ENCODE measurements at places on chromosomes 7 and 10.

GRCh38 chr7:116810267-116811116 lies 51.9 kb upstream of the CAPZA2 start:
- DNase-seq, result no peak

GRCh38 chr7:50142425-50143017 lies 49.5 kb upstream of the ZPBP start:
- peak; percentile 22 for DNase-seq

DNA sequence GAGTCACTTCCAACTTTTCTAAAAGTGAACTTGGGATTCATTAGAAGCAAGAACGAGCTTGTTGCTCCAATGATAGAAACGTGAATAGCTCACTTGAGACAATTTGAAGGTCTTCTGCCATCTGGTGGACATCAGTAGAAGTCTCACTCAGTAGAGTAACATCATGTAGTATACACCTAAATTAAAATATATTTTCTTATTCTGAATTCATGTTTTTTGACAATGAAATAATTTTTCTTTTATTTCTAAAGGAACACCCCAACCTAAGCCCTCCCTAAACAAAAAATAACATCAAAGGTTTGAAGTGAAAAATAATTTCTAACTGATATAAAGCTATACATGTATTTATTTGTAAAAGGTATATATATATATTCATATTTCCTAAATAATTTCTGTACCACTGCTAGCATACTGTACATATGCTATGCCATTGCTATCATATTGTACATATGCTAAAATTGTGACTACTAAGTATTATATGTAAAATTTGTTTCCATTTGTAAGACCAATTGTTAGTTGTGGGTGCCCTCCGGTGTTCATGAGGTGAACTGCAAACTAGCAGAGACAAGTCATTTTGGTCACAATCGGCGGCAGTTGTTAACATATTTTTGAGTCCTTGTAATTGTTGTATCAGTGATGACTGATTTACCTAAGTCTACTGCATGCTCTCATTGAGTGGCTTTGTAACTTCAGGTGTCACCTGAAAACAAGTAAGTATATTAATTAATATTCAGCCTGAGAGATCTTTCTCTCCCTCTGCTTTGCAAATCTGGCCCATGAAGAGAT lies 121.9 kb downstream of the PTPRZ1 start:
- peak; percentile 86 for DNase-seq

DNA sequence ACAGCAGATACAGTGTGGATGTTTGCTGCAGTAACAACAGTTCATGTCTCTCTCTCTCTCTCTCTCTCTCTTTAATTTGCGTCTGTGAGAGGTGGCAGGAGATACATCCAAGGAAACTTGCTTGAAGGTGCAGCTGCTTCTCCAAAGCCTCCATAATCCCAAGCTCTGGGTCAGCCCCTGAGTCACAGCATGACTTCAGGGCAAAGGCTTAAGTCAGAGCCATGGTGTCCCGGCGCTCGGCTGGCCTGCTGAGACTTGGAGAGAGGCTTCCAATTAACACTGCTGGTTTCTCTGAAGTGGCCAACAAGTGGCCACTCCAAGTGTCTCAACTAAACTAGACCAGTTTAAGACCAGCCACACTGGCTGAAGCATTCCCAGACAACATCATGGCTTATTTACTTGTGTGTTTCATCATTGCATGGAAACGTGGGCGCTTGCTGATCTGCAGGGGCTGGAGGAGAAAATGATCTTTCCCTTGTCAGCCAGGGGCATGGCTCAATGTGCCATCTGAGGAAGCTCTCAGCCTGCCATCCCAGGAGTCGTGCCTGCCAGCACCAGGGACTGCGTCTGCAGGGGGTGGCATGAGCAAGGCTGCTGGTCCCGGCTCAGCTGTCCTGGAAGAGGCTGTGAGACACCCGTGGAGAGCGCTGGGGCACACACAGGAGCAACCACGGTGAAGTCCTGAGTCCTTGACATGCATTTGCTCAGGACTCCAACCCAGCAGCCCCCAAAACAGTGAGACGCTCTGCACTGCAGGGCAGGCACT lies 254.2 kb downstream of the COBL start:
- DNase-seq, result no peak

DNA sequence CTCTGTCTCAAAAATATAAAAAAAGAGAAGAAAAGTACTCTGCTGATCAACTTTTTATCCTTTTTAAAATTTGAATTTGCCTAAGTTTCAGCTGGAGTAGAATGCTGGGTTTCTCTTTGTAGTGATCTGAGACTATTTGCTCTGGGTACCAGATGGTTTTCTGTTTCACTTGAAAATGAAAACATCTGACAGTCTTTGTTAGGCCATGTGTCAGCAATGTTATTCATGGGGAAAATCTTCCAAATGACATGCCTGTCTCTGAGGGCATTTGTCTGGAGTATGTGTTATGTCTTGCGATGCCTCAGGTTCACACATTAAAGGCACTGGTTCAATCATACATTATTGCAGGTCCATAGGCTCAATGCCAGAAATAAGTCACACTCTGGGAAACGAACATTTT lies 175.3 kb upstream of the TMEM229A start:
- DNase-seq, result no peak

DNA sequence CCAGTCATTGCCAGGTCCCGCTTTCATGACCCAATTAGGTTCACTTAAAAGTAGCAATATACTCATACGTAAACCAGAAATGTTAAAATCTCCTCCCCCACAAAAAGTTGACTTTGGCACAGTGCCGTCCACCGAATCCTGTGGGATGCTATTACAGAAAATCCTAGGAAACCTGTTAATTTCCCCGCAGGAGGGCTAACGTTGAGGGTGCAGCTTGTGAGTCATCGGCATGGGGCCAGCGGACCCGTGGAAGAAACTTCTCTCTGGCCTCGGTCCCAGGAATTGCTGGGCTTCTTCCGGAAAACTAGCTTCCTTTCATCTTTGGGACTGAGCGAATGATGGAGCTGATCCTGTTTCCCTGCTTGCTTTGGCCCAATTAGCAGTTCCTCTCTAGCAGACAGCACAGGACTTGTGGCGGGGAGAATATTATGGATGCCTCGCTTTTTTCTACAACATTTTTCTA lies 13.5 kb downstream of the CRYGN start:
- DNase-seq, result no peak

DNA sequence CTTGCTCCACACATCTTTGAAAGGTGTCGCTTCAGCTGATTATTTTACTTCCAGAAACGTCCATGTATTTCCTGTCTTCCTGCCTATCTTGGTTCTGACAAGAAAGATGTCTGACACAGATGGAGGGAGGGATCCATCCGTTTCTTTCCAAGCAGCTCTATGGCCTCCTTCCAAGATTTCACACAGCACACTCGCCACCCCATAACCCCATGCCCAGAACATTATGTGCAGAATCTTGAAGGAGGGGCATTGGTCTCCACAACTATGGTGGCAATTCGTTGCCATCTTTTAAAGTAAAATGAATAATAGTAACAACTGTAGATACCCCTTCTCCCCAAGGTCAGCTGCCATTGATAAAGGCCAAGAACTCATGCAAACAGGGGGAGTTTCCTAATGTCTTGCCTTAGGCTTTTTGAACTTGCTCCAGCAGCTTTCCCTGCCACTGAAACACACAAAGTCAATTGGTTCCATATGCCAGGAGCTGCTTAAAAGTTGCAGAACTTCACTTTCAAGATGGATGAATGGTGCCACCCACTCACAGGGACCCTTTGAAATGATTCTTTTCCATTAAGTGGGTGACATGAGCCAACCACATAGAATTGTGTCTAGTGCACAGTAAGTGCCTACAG lies 60.0 kb downstream of the VSTM4 start:
- no peak for DNase-seq

- no peak for DNase-seq
Observed at GRCh38 chr7:132226046-132226956, 350.0 kb downstream of the PLXNA4 start.

- DNase-seq, result no peak
Observed at GRCh38 chr10:13080643-13081042, 19.3 kb upstream of the OPTN start.

DNA sequence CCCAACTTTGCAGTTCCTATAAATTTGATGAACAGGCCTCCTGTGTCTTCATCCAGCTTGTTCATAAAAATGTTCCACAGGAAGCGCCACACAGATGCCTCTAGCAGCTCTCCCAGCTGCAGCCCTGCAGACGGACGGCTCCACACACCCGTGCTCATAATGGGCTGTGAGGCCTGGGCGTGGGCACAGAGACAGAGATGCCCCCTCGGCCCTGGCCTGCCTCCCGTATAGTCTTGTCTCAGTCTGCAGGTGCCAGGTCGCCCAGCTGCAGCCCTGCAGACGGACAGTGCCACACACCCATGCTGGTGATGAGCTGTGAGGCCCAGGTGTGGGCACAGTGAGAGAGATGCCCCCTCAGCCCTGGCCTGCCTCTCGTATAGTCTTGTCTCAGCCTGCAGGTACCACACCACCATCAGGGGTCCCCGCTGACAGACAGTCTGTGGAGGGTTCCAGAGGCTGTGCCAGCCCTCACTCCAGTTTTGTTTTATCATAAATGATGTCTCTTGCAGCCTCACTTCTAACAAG lies 189.9 kb downstream of the TCERG1L start:
- DNase-seq, result no peak

DNA sequence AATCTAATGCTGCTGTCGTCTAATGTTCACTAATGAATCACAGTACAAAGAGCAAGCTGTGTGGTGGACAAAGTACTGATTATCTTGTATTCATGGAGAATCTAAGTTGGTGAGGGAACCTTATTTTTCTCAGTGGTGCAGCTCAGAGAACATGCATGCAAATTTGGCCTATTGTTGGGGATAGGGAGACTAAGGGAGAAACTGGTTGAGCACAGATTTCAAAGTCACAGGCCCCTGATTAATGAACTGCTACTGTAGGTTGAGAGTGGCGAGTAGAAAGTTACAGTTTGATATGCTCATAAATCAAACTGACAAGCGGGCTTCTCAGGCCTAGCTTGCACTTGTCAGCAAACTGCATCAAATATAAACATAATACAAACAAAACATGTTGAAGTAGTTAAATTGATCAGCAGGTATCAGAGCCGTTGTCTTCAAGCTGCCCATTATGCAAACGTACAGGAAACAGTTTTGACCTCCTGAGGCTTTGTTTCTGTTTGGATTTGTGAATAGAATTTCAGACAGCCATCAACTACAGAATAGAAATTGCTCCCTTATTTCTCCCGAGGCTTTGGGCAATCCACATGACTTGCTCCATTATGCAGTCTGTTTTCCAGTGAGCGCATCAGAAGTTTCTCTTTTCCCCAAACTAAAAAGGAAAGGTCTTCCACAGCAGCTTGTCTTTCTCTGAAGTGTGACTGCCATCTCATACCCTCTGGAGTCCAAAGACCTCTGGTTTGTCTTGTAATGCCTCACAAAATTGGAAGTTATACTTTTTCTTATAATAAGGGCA lies 215.8 kb downstream of the FOXP2 start:
- DNase-seq, result peak; percentile 84

GRCh38 chr7:143850682-143851081 lies 51.3 kb downstream of the TCAF1 start:
- DNase-seq, result no peak

GRCh38 chr7:117137868-117138267 lies 184.6 kb downstream of the ST7 start:
- DNase-seq, result no peak

- no peak for DNase-seq
Observed at GRCh38 chr7:50742401-50742800, 40.3 kb downstream of the GRB10 start.

- DNase-seq, result no peak
Observed at GRCh38 chr7:75734586-75735458, 3.9 kb downstream of the HIP1 start.

DNA sequence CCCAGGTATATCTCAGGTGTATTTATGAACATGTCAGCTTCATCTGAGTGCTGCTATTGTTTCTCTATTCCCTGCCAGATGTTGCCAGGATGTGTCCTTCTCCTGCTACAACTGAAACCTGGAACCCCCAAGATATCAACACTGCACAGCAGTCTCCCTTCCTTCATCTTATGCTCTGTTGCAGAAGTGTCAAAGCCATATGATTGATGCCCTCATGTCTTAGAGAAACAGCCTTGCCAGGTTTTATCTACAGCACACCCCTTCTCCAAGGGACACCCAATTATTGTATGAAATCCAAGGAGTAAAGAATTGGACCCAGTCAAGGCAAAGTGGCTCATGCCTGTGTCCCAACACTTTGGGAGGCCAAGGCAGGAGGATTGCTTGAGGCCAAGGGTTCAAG lies 60.5 kb upstream of the GHITM start:
- no peak for DNase-seq

GRCh38 chr10:67868132-67868531 lies 16.3 kb upstream of the SIRT1 start:
- DNase-seq, result no peak

GRCh38 chr10:132175907-132176581 lies 10.7 kb upstream of the DPYSL4 start:
- peak; percentile 27 for DNase-seq

DNA sequence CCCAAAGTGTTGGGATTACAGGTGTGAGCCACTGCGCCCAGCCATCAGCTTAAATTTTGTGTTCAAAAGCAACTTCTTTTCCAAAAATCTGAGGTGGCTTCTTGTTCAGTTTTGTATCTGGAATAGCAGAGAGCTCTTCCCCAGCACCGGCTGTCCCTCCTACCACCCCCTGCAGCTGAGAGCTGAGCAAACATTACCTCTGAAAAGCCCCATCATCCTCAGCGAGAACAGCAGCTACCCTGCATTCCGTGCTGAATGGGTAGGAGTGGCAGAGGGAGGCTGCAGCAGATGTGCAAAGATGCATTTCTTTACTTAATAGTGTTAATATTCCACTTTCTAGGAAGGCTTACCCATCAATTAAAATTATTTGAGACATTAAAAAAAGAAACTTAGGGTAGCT lies 31.8 kb downstream of the CCM2 start:
- DNase-seq, result no peak

DNA sequence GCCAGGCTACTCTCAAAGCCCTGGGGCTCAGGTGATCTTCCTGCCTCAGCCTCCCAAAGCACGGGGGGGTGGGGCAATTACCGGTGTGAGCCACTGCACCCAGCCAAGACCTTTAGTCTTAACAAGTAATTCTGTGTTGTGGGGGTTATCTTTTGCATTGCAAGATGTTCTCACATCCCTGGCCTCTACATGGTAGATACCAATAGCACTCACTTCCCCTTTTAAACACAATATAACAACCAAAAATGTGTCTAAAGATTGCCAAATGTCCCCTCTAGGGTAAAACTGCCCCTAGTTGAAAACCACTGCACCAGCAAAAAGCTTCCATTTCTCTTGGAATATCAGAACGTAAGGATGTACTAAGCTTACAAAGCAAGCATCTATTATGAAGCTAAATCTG lies 225.0 kb downstream of the CTNNA3 start:
- no peak for DNase-seq

GRCh38 chr10:112896722-112897121 lies 53.3 kb upstream of the TCF7L2 start:
- DNase-seq, result no peak

DNA sequence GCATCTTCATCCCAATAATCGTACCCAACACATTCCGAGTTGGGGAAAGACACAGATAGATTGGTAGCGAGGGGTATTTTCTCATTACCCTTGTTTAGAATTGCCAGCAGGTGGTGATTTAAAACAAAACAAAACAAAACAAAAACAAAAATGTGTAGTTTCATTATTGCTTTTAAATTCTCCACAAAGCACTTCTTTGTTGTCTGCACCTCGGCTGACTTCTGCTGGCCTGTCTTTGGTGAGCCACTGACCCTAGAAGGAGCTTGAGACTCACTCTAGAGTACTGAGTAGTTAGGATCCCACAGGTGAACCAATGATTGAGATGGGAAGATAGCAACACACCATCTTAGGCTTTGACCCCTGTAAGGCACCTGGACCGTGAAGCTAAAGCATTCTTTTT lies 105.4 kb upstream of the BET1 start:
- DNase-seq, result no peak

- DNase-seq, result peak; percentile 74
Observed at GRCh38 chr10:129792141-129792540, 171.9 kb downstream of the EBF3 start.

- no peak for DNase-seq
Observed at GRCh38 chr7:127741764-127742375, 89.9 kb downstream of the SND1 start.
